ENCODE measurements at places on chromosomes 2 and 18. TPM values are rescaled to one million over a fixed set of nuclear protein-coding genes. Genes with fewer than 3 reads are reported as not detected.
A peak's percentile ranks its signal among the peaks of the same experiment; 100 is the strongest.

TNS1 gene
- 1.6 TPM for total RNA-seq

ZNF516 gene
- total RNA-seq = 4.8 TPM

UGT1A8 gene
- total RNA-seq = not detected

ACADL gene
- not detected for total RNA-seq

FAM124B gene
- total RNA-seq = not detected

SERPINB12 gene
- not detected for total RNA-seq

DNA sequence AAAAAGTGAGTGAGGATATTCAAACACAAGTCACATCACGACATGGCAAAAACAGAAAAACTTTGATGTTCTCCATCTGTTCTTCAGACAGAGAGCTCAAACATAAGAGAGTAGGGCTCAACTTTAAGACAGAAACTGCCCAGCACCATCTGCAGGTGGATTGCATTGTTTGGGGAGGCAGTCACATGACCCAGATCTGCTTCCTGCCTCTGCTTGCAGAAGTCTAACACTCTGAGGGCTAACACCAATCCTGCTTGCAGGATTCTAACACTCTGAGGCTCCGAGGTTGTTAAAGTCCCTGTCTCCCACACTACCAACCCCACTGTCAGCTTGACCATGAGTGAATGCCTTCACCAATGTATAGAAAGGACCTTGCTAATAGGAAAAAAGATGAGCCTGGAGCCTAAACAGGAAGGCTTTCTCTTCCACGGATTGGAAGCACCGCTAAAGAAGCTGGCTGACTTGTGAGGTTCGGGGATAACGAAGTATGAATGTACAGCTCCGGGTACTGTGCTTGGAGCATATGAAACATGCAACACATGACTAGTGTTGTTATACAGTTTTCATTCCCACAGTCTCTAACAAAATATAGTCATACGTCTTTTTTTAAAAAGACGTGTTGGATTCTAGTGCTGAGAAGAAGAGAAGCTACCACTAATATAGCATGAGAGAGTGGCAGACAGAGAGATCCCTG lies 176.6 kb upstream of the CREB1 start:
- peak; percentile 33 for DNase-seq

DNA sequence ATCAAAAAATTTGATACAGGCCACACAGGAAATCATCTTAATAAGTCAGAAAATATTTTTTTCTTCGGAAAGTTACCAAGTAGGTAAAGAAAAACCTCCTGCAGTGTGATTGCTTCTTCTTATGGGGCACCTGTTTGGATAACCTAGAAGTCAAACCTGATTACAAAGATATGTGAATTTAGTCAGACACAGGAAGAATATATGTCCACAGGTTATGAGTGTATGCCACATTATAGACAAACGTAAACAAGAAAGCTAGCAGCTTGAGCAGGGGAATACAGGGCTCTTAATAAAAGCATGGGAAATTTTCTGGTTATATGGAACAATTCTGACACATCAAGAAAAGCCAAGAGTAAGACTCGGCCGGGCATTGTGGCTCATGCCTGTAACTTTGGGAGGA lies 35.8 kb upstream of the MTCL1 start:
- DNase-seq = no peak

DNA sequence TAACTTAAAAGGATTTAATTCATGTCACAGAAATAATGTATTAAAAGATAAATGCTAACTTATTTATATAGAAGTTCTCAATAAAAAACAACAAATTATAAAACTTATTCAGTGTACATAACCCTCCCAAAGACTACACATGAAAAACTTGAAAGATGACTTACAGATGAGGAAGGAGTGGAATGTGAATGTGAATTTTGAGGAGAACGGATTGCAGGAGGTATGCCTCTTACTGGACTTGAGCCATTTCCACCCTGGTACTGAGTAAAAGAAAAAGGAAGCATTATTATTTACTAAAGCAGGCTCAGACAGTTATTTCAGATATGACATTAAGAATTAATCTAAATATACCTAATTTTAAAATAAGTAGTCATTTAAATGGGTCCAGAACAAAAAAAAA lies 104.4 kb downstream of the TLK1 start:
- no peak for DNase-seq

DNA sequence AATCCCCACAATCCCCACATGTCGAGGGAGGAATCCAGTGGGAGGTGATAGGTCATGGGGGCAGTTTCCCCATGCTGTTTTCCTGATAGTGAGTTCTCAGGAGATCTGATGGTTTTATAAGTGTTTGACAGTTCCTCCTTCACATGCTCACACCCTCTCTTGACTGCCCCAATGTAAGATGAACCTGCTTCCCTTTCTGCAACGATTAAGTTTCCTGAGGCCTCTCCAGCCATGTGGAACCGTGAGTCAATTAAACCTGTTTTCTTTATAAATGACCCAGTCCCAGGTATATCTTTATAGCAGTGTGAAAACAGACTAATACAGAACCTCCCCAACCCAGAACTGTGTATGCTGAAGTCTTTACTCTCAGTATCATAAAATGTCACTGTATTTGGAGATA lies 289.5 kb upstream of the MMADHC start:
- DNase-seq = no peak

- DNase-seq = no peak
These were observed 88.4 kb upstream of the SMAD2 start for GRCh38 chr18:48018851-48019250.

DNA sequence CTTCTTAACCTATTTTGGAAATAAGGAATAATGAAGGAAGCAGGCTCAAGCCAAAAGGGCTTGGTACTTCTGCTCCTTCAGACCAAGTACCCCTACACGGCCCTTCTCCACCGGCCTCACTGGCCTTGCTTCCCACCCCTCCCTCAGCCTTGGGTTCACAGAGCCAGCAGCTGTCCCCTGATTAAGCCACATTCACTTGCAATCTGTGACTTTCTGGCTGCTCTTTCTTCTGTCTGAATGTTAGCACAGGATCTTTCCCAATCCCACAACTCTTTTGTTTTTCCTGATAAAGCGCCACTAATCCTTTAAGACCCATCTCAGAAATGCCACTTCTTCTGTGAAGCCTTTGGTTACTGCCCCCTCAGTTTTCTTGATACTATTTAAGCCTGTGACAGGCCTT lies 52.4 kb downstream of the REEP1 start:
- DNase-seq = no peak

DNA sequence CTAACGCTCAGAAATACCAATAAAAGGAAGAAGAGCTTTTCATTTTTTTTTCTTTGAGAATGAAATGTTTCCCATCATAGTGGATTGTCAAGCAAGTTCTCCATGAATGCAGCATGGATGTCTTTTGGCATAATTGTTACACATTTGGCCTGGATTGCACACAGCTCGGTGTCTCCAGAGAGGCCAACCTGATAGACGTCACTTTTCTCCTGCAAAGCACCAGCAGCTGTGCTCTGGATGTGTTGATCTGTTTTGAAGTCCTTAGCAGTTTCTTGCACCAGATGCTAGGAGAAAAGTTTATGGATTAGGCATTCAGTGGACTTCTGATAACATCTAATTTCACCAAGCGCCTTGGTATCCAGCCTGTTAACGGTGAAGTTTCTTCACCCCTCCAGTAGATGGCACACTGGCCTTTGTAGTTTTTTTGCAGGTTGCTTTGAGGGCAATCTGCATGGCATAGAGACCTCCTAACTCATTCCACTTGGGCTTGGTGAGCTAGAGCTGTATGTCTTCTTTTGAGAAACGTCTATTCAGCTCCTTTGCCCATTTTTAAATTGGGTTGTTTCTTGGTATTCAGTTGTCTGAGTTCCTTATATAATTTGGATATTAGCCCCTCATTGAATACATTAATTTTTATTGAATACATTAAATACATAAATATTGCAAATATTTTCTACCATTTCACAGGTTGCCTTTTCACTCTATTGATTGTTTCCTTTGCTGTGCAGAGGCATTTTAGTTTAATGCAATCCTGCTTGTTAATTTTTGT lies 59.7 kb downstream of the PTH2R start:
- DNase-seq = peak; percentile 45

GRCh38 chr2:216211614-216212145 lies 102.5 kb downstream of the XRCC5 start:
- DNase-seq = no peak

DNA sequence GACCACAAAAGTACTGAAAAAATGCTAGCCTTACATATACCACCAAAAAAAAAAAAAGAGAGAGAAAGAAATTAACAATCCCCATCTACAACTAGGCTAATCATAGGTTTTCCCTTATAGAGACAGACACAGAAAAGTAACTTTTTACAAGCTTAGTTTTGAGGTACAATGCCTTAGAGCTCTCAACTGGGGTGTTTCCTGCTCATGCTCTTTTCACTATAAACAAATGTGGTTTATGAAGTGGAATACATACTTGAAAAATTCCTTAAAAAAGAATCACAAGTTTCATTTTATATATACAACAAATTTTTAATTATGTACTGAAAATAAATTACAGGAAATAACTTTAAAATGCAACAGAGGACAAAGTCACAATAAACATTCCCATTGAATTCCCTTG lies 82.5 kb downstream of the ATL2 start:
- DNase-seq = no peak

- peak; percentile 90 for DNase-seq
These were observed 54.7 kb downstream of the SPRED2 start for GRCh38 chr2:65377556-65378192.

GRCh38 chr2:55838653-55839052 lies 84.9 kb downstream of the EFEMP1 start:
- DNase-seq = no peak

DNA sequence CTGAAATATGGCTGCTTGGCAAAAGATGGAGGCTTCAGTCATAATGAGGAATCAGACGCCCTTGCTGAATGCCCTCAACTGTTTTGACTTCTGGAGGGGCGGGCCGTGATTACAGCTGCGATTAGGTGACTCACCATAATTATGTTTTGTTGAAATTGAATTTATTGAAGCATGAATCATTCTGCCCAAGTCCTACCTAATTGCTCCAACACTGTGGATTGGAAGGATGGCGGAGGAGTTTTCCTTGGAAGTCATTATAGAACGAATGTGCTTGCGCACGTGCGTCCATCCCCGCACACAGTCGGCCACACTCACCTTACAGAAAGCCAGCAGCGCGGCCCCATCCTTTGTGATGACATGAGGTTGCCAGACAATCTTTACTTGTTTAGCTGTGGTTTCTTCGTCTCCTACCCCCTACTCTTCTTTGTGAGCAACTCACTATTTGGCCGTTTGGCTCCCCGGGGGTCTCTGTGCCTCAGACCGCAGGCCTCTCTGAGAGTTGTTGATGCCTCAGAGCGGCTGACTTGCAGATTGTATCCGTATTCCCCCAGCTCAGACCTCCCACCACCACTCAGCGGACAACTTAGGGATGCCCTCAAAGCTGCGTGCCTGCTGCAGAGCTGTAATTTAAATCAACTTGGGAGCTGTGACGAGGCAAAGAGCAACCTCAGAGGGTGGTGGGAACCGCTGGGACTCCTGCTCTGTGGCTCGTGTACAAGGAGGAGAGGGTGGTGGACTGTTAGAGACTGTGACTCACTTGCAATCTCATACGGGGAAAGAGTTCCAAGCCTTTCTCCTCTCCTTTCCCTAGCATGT lies 513.4 kb downstream of the TNS1 start:
- DNase-seq = peak; percentile 85

- no peak for DNase-seq
These were observed 79.6 kb upstream of the CTLA4 start for GRCh38 chr2:203787979-203788378.

DNA sequence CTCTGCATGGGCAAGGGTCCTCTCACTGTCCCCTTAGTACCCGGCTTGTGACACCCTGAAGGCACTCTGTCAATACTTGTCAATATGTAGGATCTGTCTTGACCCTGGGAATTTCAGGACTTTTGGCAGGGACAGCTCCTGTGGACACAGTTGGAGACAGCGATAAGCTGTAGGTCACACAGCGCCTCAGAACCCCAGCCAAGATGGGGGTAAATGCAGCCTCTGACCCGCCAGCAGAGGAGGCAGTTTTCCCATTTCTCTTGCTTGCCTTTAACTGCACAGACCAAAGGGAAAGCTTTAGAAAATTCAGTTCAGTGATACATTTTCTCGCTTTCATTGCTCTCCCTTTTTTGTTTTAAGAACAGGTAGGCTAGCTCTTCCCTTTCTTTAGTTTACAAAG lies 54.8 kb upstream of the KLHL29 start:
- peak; percentile 19 for DNase-seq
